ENCODE measurements at places on chromosomes 7 and 10.

DNA sequence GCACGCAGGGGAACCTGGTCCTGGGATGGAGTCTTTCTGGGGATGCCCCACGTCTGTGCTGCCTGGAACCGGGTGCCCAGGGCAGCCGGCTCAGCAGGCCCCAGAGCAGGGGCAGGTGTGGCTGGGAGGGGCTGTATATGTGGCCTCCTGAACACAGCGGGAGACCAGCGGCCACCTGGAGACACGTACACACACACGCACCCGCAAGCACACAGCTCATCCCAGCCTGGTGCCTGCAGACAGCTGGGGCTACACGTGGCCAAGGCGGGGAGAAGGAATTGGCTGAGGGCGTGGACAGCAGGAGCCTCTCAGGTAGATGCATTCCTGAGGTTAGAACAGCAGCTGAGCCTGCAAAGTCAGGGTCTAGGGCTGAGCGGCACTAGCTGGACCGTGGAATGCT lies 14.0 kb downstream of the ADAM8 start:
- no peak for DNase-seq

- no peak for DNase-seq
Observed at GRCh38 chr10:74103560-74104258, 46.9 kb downstream of the AP3M1 start.

DNA sequence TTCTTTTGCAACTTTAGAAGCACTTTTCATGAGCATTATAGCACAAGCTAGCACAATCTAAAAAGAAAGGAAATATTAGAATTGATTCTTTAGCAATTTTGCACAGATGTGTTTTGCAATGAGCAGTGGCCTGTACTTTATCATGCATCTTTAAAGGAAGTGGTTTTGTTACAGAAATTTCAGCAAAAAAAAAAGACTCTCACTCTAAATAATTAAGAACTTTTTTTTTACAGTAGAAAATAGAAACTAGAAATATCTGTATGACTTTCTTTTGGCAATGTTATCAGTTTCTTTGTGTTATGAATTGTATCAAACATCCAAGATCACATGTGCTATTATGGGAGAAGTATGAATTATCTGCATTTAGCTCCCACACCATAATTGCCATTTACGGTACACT lies 195.7 kb upstream of the KLF6 start:
- DNase-seq = no peak

GRCh38 chr7:40608321-40609075 lies 473.7 kb downstream of the SUGCT start:
- DNase-seq = no peak

DNA sequence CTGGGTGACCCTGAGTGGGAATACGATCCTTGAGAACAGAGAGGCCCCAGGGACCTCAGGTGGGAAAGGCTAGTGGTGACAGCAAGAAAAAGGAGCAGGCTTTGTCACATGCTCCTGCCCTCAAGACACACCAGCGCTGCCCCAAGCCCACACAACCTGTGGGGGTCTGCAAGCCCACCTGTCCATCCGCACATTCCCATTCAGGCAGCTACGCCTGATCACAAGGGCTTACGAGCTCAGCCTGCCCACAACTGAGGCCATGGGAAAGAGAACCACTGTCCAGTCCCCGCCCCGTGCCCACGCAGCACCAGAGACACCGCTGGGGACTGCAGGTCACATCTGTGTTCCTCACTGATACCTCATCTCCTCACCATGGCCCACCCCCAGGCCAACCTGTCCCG lies 26.7 kb downstream of the EBF3 start:
- no peak for DNase-seq

- no peak for DNase-seq
Observed at GRCh38 chr7:8070451-8071180, 102.0 kb downstream of the GLCCI1 start.

- DNase-seq = no peak
Observed at GRCh38 chr10:132667342-132668047, 118.5 kb downstream of the NKX6-2 start.

DNA sequence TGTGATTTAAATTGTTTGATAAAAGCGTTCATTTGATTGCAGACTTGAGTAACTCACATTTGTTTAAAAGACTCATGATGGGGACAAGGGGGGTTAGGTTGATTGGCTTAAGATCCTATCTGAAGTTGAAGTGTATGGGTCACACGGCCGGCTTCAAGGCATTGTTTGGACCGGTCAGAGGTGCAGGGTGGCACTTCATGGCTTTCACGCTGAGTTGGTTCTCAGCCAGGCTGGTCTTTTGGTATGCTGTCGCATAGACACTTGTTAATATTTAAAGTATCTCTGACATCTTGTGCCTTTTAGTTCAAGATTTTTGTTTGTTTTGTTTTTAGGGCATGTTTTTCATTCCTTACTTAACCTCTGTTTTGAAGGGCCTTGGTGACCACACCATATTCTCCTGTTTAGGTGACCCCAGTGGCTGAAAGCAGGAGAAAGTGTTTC lies 58.1 kb downstream of the CCNY start:
- no peak for DNase-seq

- DNase-seq = no peak
Observed at GRCh38 chr10:125190414-125190813, 30.1 kb upstream of the CTBP2 start.

GRCh38 chr10:118470470-118470869 lies 125.0 kb downstream of the PRLHR start:
- DNase-seq = peak; percentile 13

All from vagina (tissue), 2 donors.